Brain (organoid and tissue), 16 donors: ENCODE measurements at places on chromosomes 3 and 15.

DNA sequence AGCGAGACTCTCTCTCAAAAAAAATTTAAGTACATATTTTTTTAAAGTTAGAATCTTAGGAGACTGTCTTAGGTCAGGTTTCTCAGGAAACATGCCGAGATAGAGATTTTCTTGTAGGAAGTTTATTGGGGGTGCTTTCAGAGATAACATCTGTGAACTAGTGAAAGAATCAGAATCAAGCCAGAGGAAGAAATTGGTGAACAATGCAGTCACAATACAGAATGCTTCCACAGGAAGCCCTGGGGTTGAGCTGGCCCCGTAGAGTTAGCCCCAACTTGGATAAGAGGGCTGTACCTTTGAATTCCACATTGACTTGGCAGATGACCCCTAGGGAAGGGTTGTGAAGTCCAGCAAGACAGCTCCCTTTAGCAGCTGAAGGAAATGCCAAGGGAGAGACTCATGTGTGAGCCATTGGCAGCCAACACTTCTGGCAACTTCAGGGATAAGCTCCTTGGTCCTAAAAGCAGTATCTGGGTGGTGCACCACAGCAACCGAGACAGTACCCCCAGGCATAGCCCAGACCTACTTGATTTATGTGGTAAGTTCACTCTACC, 7.1 kb upstream of the PLCB2 start:
- no peak for DNase-seq

- no peak for DNase-seq
Measured at GRCh38 chr3:100084100-100084806, 30.0 kb downstream of the FILIP1L start.

- no peak for DNase-seq
Measured at GRCh38 chr3:150826466-150827282, 63.7 kb upstream of the SIAH2 start.

- DNase-seq: no peak
Measured at GRCh38 chr3:66394753-66395249, 106.0 kb downstream of the LRIG1 start.

- no peak for DNase-seq
Measured at GRCh38 chr3:175729466-175729865, 870.3 kb downstream of the NAALADL2 start.

- peak; percentile 19 for DNase-seq
Measured at GRCh38 chr15:80152896-80153876, at the start of gene FAH. TSS of gene FAH (plus strand) at chr15:80152999. CDS start at chr15:80153055, 56 bp downstream.

DNA sequence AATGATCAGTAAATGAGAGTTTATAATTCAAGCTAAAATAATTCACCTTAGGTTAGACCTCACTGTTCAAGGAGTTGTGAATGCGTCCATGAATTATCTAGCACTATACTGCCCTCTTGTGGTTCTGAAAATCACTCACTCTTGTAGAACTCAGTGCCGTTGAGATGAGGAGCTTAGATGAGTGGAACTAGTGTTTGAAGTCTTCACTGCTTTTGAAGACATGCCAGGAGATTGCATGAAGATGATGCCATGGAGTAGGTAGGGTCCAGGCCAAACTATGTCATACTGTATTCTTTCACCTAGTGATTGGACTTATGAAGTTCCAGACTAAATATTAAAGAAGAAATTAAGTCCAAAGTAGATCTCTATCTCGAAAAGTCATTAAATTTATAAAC, 28.8 kb downstream of the LYSMD4 start:
- peak; percentile 84 for DNase-seq

- no peak for DNase-seq
Measured at GRCh38 chr3:45597581-45597980, 3.0 kb downstream of the LIMD1 start.

GRCh38 chr3:132817646-132818177, 95.5 kb upstream of the NPHP3 start:
- DNase-seq: no peak

DNA sequence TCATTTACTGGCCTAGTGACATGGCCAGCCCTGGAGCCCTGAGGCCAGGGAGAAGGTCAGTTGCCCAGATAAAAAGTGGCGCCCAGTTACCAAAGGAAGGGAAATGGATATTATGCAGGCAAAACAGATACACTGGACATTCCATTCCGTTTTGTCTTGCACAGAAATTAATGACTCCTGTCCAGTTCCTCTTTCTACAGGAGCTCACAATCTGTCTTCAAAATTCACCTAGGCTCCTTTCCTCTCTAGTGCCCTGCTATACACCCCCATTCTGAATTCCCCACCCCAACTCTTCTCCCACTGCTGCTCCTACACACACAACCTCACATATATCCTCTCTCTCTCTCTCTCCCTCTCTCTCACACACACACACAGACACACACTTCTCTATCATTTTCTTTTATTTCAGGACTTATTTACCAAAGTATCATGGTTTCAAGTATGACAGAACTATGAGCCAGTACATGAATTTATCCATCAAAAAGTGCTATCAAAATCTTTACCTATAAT, 229.0 kb downstream of the MAGI1 start:
- DNase-seq: no peak

DNA sequence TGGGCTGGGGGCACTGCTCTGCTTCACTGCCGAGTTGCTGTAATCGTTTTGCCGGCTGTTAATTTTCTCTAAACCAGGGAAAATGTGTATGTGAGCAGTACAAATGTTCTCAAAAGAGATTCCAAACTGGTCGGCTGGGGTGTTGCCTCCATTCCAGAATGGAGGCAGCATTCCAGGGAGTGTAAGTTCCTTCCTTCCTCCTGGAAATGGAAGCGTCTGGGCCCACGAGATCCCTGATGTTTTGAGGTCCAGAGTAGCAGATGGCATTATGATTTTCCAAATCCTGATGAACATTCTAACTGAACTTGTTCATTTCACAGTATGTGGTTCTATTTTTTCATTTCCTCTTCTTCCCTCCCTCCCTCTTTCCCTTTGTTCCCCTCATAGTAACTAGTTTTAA, 64.4 kb upstream of the SKOR1 start:
- DNase-seq: peak; percentile 51

- DNase-seq: no peak
Measured at GRCh38 chr15:93035092-93035915, 53.7 kb downstream of the RGMA start.

DNA sequence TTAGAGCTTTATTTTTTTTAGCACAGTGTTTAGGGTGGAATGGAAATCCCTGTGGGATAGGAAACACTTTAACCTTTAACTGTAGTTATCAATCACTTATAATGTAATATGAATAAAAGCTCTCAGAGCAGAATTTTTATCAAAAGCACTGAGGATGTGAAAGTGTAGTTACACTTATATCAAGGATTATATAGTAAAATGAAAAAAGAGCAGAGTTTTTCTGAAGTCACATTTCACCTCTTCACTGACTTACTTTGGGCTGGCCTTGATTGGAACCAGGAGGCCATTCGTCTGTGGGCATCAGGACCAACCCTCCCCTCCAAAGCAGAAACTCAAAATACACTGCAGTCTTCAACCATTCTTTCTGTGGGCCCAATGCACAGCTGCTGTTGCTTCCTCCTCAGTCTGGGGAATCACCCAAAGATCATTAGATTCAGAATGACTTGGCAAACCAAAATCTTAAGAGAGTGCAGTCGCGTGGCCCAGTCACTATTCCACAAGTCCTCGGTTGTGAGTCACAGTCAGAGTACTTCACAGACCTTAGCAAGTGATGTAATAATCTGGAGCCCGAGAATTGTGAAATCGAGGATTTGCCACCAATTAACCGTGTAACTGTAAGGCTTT, 132.6 kb upstream of the COL8A1 start:
- DNase-seq: no peak

DNA sequence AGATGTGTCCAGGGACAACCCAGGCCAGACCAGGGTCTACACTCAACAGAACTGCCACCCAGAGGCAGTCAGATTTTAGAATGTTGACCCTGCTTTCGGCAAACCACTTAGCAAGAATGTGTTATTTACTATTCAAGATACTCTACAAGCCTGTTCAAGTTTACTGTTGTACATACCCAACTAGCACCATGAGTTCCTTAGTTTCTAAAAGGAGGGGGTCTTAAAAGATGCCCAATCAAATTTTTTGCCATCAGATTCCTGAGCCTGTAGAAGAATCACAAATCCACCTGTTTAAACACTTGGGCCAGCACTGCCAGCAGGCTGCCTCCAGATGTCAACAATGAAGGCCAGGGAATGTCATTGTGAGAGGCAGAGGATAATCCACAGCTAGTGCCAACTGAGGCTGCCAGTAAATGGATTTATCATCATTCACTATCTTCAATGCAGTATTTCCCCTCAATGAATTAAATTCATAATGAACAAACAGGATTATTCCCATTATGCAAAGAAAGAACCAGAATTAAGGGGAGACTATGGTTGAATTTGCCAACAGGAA, 43.5 kb upstream of the SNRPA1 start:
- no peak for DNase-seq

DNA sequence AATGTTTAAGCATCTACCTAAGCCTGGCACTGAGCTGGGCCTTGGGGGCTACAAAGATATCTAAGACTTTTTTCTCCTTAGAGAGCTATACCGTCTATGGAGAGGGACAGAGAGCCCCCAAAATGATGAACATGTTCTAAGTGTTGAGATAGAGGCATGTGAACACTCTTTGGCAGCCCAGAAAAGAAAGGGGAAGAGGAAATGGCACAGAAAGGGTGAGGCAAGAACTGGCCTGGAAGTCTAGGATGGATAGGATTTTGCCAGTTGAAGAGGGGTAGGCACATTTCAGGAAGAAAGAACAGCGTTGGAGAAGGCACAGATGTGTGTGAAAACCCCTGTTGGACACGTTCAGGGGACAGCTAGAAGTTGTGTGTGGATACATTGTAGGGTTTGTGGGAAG, 276.2 kb upstream of the LRRFIP2 start:
- no peak for DNase-seq

DNA sequence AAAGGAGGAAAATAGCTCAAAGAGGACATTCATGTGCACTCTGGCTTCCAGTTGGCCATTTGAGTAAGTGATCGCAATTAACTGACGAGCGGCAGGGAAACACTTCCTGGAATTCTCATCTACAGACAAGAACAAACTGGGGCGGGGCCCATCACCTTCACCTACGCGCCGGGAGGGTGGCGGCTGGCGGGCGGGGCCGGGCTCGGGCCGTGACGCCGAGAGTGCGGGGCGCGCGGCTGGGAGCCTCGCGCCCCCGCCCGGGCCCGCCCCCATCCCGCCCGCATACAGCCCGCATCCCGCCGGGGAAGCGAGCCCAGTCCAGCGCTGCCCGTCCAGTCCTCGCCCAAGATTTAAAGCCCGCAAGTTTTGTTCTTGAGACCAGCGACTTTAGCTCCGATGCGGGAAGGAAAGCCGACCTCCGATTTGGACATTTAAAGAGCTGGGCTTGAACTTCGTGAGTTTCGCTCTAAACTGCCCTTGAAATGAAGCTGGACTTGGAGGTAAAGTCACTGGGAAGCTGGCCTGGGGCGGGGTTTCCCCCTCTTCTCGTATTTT, at the start of gene B3GNT5:
B3GNT5 (plus strand) TSS at position 281 of the 555 bp plus-strand sequence. CDS start 16,546 bp downstream, outside the sequence.
- DNase-seq: no peak

- DNase-seq: no peak
Measured at GRCh38 chr3:10597733-10598132, 92.3 kb upstream of the ATP2B2 start.

GRCh38 chr3:100563228-100563627, 46.2 kb upstream of the ADGRG7 start:
- no peak for DNase-seq

DNA sequence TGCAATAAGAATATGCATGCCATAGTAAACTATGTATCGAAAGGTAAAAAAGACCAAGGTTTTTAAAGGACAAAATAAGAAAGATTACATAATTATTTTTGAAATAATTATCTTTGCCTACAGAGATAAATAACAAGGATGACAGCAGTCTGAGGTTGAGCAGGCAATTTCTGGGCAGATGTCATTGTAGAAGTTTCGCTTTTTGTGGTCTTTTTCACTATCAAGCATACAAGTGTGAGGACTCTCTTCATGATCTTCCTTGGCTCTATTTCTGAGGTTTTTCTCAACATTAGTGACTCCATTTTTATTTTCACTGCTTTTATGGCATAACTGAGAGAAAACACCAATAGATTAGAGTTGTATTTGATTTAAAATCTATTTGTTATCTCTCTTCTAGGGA, 1337.9 kb upstream of the EPHA6 start:
- no peak for DNase-seq

- no peak for DNase-seq
Measured at GRCh38 chr3:62859203-62859791, 15.9 kb downstream of the CADPS start.

GRCh38 chr3:24863215-24863614, 368.6 kb upstream of the THRB start:
- peak; percentile 10 for DNase-seq

GRCh38 chr3:156395961-156396710, 158.8 kb downstream of the SSR3 start:
- no peak for DNase-seq

DNA sequence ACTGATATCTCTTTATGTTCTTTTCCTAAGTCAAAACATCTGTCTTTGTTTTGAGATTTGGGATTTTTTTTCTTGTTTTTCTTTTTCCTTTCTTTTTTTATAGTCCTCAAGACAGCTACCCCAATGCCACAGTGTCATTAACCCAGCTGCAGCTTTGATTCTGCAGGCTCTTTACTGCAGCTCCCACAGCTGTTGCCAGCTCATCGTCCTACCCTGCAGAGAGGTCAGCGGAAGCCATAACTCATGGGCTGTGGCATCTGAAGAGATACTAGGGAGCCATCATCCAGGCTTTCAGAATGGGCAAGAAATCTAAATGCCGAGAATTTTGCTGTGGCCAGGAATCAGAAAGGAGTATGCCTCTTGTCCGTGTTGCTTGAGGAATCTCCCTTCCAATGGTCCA, 44.3 kb upstream of the SLC24A5 start:
- DNase-seq: no peak

DNA sequence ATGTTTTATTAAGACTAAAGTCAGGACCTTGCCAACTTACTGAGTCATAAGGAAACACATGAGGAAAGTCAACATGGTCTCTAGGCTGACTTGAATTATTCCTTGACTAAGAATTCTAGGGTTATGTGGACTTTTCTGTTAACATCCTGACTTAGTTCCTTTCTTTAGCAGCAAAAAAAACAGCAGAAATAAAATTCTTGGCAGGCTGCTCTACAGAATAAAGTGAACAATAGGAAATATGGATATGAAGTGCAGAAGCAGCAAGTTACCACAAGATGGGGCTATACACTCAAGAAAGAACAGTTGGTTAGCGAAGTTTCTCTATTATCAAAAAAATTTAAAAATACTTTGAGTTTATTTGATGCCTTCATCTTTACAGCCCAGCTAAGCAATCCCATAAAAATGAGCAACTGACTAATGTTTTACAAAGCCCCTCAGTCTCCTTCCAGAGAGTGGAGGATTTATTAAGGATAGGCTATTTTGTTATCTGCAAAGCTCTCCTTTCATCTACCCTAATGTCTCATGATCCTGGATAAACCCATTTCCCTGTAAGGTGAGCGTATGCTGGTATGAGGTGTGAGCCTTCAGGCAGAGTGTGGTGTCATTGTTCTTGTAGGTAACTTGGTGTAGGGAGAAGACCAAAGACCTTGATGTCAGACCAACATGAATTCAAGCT, 23.1 kb upstream of the MCCC1 start:
- DNase-seq: peak; percentile 66

- DNase-seq: no peak
Measured at GRCh38 chr3:120300971-120301370, 15.9 kb upstream of the GPR156 start.

- no peak for DNase-seq
Measured at GRCh38 chr3:121710347-121710746, 39.2 kb downstream of the GOLGB1 start.
